ENCODE measurements at places on chromosomes 6 and 20.

DNA sequence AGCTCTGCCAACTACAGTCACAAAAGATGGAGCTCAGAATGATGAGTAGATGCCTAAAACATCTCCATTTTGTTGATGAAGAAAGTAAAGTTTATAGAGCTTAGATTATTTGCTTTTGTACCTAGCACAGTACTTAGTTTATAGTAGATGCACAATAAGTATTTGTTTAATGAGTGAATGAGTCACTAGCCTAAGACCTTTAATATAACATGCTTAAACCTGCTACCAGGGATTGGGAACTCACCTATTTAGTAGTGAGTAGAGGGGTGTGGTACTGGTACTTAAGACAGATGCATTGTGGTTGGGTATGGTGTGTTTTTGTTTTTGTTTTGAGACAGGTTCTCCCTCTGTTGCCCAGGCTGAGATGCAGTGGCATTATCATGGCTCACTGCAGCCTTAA is 35.8 kb downstream of the TRIM38 start:
- DNase-seq, result no peak

- DNase-seq, result no peak
Measured at GRCh38 chr6:155915651-155916050, 460.0 kb upstream of the NOX3 start.

- DNase-seq, result no peak
Measured at GRCh38 chr6:122422614-122423267, 23.3 kb downstream of the HSF2 start.

DNA sequence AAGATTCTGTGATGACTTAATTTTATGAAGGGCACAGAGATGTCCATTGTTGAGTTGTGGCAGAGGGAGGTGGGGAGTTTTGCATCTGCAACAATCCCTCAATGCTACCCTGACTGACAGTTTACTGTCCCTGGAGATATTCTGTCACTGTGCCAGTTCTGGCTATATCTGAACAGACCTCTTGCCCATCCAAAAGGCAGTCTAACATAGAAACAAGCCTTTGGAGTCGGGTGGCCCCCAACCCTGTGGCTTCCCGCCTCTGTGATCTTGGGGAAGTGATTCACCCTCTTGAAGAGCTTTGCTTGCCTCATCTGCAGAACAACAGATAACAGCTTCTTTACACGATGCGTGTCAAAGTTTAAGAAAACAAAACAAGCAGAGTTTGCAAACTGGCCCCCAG is 3.8 kb upstream of the E2F1 start:
- DNase-seq, result no peak

- peak; percentile 83 for DNase-seq
Measured at GRCh38 chr20:4814696-4815252, 93.1 kb downstream of the PRND start.

- no peak for DNase-seq
Measured at GRCh38 chr20:57869291-57869950, 159.6 kb upstream of the PMEPA1 start.

DNA sequence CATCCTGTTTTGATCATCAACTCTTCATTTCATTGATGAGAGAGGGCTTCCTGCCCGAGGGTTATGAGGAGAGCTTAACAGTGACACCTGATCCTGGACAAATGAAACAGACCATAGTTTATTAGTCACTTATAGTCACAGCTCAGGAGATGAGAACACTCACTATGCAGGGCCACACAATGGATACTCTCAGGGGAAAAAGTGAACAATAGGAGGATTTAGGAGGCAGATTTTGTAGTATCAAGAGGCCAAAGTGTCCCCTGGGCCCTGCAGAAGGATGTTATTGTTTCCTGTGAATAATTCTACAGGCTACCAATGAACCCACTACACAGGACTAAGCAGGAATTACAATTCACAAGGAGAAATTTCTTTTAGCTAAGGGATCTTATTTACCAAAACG is 772.8 kb upstream of the MAN1A1 start:
- no peak for DNase-seq

DNA sequence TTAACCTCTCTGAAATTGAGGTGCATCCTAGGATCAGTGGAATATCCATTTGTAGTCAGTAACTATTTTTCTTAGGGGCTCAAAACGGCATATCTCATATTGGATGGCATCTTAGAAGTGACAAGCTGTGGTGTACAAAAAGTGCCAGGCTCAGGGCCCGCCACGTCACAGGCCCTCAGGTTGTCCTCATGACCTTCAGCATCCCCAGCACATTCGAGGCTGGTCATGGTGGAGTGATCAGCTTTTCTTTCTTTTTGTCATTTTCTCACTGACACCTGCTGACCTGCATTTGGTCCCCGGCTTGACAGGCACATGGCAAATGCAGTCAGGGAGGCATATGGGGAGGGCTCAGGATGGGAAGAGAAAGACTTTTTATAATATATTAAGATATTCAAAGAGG is 7.1 kb upstream of the E2F1 start:
- DNase-seq, result no peak

GRCh38 chr6:45115696-45116095 is 212.4 kb upstream of the RUNX2 start:
- no peak for DNase-seq

DNA sequence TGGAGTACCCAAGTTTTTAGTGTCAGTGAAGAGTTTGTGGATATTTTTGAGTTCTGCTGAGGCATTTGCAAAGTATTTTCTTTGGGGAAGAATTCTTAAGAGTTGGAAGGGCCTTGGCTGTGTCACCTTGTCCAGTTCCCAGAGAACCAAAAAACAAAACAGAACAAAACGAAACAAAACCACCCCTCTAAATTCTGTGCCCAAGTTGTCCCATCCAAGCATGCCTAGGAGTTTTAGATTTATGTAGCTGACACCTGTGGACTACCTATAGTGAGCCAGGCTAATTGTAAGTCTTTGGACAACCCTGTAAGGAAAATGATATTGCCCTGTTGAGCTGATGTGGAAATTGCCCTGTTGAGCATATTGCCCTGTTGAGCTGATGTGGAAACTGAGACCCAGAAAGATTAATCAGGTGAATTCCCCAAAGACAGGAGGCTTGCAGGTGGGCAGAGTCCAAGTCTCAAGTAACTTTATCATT is 1.0 kb upstream of the ECI2 start:
- no peak for DNase-seq

- no peak for DNase-seq
Measured at GRCh38 chr6:25202504-25202903, 76.7 kb upstream of the CARMIL1 start.

GRCh38 chr6:19837511-19838441 is 606 bp downstream of the ID4 start:
- DNase-seq, result no peak

DNA sequence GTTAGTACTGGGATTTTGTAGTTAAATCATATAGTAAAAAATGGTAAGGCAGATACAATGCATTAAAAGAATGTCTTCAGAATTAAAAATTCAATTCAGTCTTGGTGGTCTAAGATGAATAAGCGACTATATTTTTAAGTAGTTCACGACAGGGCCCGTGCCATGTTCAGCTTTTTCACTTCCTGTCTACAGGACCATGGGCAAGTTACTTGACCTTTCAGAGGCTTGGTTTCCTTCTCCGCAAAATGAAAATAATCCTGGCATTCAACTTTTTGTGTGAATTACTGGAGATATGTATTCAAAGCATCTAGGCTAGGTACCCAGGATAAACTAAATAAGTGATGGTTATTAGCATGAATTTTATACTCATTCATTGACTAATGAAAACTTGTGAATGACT is 216.0 kb downstream of the BTBD9 start:
- no peak for DNase-seq

DNA sequence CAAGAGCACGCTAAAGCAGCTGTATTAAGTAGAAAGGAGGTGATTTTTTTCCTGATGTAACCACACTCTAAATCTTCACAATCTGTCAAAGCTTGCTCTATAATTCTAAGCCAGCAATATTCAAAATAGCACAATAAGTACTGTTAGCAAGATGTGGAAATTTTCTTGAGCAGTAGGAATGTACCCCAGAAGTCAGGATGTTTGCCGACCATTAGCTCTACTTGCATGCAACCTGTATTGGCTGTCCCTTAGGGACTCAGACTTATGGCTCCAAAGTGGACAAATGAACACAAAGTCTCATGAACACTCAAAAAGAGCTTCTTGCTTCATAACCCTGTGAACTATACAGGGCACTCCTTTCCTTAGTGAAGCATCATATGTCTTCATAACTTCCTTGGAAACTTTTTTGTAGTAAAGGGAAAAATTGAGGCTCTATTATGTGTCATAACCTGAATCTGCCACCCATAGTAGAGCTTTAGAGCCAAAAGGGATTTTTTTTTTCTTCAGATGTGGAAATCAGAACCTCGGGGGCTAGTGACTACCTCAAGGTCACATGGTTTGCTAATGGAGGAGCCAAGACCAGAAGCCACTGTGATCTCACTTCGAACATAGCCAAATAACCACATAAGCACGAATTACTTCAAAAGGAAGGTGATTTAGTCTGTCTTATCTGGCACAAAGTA is 54.5 kb downstream of the ADGRG6 start:
- no peak for DNase-seq

- no peak for DNase-seq
Measured at GRCh38 chr6:5230081-5230480, 30.7 kb downstream of the LYRM4 start.

DNA sequence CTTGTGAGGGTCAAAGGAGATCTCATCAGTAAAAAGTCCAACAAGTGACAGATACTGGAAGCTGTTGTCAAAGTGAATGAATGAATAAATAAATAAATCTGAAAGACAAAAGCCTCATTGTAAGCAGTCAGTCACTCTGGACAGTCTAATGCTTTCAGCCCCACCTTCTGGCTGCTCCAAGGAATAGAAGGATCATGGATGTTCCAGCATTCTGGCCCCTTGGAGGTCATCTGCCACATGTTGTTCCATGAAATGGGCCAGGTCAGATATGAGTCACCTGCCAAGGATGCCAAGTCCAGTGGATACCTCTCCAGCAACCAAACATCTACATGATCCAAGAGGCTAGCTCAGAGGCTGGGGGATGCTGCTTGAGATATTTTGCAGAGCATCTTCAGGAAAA is 185.6 kb downstream of the BMP7 start:
- no peak for DNase-seq

GRCh38 chr6:89145091-89145955 is 532 bp upstream of the PM20D2 start:
- DNase-seq, result no peak

DNA sequence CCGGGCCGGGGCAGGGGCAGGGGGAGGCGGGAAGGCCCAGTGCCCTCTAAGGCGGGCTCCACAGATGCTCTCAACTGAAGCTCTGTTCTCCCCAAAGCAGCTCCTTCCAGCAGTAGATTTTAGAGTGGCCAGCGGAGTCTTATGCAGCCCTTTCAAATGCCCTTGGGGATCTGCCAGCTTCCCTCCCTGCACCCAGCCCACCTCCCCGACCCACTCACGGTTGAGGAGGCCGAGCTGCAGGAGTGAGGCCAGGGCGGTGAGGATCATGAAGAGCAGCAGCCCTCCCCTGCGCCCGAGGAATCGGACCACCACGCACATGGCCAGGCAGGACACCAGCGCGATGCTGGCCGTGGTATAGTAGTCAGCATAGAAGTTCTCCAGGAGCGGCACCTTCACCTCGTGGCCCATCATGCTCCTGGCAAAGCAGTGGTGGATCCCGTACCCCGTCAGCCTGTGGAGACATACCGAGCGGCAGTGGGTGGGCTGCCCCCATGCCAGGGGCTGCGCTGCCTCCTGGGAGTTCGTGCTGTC is 28.0 kb downstream of the PSMG4 start:
- DNase-seq, result no peak

- DNase-seq, result no peak
Measured at GRCh38 chr20:53129563-53129962, 157.4 kb downstream of the TSHZ2 start.

DNA sequence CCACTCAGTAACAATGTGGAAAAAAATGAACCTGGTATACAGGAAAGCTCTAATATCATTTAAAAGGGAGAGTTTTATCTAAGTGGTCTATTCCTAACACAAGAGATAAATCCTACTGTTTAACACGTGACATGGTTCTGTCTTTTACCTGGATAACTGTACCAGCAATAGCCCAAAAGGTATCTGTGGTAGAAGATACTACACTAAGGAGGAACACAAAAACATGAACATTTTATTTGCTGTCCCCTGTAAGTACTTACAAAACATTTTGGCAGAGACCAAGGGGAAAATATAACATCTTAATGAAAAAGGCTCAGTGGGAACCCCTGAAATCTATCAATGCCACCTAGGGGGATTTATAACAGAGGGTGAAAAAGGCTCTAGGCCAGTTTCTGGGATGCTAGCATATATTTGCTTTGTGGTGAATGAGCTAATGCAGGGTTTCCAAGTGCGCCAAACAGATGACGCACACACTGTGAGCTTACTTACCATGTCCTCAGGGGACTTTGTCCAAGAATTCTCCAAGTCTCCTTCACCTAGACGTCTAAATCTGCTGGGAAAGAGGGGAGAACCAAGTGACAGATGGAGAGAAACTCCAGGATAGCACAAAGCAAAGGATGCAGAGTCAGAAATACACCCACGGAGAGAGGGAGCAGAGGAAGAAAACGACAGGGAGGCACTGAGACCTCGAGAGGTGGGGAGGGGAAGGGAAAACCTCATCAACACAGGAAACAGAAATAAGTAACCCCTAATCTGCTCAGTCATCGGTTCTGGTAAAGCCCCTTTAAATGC is 147.9 kb upstream of the PRND start:
- DNase-seq, result no peak

DNA sequence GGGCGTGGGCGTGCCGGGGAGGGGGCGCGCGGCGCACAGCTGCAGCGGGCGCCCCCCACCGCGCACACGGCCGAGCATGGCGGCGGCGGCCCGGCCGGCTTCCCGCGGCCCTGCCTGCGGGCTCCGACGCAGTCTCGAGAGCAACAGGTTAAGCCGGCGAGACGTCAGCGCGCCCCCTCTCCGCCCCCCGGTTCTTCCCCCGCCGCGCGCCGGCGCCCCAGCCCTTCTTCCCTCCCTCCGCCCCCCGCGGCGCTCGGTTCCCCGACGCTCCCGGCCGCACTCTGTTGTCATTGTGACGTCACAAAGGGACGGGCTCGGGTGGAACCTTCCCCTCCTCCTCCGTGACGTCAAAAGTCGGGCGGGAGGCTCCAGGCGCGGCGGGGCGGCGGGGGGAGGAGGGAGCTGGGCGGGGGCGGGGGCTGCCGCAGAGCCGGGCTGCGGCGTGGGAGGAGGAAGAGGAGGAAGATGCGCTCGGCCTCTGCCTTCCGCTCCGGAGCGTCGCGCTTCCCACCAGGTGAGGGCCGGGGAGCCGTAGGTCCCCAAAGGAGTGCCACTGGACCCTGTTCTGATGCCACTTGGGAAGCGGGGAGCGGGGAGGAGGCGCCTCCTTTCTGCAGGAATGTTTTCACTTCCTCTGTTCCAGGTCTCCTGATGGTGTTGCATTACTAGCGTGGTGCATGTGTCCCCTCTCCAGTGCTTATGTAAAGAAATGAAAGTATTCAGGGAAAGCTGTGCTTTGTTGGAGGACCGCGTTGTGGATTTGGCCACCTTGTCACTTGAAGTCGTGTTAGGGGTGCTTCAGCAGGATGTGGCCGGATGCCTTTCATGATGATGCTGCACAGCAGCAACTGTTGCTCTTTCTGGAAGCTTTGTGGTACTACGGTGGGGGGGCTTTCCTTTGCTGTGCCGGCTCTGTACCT is 2.8 kb downstream of the JARID2 start:
- peak; percentile 96 for DNase-seq

GRCh38 chr6:113668641-113669408 is 188.3 kb upstream of the MARCKS start:
- no peak for DNase-seq

- no peak for DNase-seq
Measured at GRCh38 chr6:109626311-109626710, 64.7 kb downstream of the AK9 start.

- no peak for DNase-seq
Measured at GRCh38 chr20:5779071-5779900, 29.1 kb downstream of the SHLD1 start.

- DNase-seq, result no peak
Measured at GRCh38 chr6:195861-196360, 96.4 kb upstream of the DUSP22 start.

All from effector memory CD4-positive, alpha-beta T cell (primary cell).